HFFc6 (cell line): ENCODE measurements at places on chromosomes 4 and X. TPM values are rescaled to one million over a fixed set of nuclear protein-coding genes. Genes with fewer than 3 reads are reported as not detected.

DNA sequence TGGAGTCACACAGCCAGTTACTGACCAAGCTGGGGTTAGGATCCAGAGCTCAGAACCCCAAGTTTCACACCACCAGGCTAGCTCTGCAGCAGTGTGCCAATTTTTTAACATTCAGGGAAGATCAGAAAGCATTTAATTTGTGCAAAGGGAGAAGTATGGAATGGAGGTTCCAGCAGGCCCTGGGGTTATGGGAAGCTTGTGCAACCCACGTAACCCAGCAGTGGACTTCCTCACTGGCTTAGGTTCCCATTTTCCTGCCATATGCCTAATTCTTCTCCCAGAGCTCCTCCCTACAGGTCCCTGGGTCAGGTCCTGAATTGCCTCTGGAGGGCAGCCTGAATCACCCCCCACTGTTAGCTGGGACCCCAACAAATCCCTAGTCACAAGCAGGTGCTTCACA, 14.0 kb downstream of the APLN start:
- DNase-seq: no peak

DNA sequence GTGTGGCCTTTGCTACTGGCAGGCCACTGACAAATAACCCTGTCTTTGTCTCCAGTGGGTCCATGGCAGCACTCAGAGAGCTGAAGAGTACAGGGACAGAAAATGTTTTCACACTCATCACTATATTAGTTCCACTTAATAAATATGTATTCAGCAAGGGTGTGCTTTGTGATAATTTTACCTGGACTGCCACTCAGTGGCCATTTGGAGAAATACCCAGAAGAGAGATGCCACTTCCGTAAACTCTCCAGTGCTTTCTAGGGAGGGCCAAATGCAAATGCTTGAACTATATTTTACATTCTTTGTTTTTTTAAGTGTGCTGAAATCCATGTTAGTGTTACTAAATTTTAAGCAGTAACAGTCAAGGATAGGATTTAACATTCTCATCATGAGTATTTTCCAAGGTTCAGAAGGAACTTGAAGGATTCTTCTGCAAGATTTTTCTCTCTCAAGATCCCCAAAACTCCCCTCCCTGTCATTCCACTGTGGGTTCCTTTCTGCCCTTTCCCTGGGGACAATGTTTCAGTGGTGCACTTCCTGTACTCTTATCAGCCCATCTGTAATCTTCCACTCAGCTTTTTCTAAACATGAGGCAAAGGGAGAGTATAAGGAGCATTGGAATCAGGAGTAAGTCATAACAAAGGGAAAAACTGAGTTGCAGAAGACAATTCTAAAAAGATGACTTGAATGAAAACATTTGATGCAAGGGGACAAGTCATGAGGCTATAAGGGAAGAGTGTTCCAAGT, 46.0 kb downstream of the TFDP3 start:
- no peak for DNase-seq

DNA sequence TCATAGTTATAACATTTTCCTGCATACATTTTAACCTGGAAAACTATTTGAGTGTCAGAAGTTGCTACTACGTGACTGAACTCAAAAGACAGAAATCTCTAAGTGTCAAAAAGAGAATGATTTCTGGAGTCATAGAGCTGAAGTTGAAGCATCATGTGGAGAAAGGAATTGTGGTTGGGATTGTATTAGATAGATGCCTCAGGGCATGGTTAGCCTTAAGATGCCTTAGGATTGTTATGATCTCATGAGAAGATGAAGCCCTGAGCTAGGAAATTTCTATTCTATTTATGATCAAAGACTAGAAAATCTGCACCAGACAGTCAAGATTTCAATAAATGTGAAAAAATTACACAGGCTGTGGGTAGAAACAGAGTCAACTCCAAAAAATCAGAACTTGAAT, 20.2 kb downstream of the EPGN start:
- DNase-seq: peak; percentile 66

PLRG1 gene
- total RNA-seq: 91.6 to 95.6 TPM (median 93.7 TPM) in 3 replicates

GRCh38 chr4:66429276-66429675, 759.0 kb upstream of the EPHA5 start:
- no peak for DNase-seq
